ENCODE measurements at places on chromosomes 5 and 9.
A peak's percentile ranks its signal among the peaks of the same experiment; 100 is the strongest.

DNA sequence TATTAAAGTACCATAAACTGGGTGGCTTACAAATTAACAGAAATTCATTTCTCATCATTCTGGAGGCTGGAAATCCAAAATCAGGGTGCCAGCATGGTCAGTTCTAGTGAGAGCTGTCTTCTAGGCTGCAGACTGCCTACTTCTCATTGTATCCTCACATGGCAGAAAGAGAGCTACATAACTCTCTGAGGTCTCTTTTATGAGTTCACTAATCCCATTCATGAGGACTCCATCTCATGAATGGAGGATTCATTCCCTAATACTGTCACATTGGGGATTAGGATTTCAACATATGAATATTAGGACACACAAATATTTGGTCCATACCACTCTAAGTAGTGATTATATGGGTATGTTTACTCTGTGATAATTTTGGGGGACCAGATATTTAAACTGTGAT, 84.0 kb downstream of the ERP44 start:
- DNase-seq: no peak

- no peak for DNase-seq
Measured at GRCh38 chr9:69719367-69719766, 40.4 kb downstream of the PTAR1 start.

DNA sequence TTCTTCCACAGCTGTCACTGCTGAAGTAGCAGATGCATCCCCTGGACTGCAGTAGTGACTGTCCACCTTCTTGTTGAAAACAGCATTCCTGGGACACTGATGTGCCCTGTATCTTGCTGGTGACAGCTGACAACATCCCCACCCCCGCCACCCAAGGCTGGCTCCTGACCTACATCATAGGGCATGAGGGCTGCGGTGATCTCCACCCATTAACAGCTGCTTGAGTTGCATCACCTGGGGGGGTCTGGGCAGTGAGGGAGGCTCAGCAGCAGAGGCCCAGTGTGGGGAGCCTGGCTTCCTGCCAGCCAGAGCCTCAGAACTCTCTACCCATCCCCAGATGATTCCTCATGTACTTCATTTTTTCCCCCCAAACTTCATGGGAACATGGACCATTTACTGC, 4.1 kb downstream of the PRUNE2 start:
- no peak for DNase-seq

DNA sequence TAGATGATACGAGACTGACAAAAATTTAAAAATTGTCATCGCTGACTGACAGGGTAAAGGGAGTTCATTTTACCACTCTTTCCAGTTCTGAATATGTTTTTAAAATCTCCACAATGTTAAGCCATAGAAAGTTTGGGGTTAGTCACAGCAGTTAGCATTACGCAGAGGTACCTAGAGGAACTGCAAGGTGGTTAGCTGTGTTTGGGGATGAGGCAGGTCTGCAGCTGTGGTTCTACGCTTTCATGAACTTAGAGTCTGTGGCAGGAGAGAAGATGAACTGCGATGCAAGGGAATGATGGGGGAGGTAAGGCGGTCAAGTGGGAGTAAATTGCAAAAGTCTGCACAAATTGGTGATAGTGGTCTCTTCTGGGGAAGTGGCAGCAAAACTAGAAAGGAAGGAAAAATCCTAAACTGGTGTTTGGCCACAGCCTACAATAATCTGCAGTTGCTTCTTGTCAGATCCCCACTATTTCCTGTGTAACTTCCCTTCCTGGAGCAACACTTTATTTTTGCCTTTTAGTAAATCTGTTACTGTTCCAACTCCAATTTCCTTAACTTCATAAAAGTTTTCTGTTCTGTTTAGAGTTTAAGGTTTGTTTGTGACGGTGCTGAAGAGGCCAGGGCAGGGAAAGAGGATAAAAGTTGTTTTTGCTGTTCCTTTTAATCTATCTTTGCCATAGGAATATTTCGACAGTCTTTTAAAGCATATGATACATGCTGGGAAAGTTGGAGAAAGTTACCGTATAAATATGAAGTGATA, 38.6 kb upstream of the SNX2 start:
- DNase-seq: no peak

DNA sequence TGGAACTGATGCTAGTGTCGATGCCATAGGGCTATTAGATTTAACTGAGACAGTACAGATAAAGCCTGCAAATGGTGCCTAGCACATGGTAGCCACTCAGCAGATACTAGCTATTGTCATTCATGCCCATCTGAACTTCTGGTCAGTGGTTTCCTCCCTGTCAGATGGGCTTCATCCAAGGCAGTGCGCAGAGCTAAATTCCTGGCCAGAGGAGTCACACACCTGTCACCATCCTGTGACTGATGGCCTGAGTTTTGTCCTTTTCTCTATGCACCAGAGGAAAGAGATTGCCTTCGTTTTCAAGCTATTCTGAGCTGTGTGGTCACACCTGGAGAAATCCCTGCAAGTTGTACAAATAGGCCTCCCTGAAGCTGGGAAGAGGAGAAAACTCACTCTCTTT, 34.7 kb downstream of the MSX2 start:
- DNase-seq: no peak

DNA sequence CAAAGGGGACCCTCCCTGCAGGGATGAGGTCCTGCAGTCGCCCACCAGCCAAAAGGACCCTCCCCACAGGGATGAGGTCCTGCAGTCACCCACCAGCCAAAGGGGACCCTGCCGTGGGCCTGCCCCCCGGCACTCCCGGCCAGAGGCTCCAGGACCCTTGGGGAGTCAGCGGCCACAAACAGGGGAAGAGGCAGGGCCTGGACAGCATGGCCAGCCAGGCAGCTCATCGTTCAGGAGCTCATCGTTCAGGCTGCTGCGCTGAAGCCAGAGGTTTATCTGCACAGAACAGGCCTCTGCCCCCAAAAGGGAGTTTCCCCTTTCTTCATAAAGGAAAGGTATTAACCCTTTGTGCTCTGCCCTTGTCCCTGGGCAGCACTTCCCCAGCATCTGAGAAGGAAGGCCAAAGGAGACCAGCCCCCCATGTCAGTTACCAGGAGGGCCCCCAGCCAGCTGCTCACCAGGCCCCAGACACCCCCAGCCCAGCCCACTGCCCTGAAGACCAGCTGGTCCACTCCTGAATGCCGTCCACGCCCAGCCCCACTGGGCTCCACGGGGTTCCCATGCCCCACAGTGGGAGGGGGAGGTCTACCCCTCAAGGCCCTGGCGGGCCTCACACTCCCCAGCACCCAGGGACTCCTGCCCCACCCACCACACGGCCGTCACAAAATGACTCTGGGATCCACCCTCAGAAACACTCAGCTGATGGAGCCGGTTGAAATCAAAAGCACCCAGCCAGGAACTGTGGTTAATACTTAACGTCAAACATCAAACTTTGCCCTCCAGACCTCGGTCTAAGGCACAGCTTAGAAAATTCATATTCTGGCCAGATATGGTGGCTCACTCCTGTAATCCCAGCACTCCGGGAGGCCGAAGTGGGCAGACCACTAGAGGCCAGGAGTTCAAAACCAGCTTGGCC, 6.3 kb downstream of the SLC12A7 start:
- DNase-seq: peak; percentile 59

GRCh38 chr9:69671311-69671878, 776 bp downstream of the APBA1 start:
- no peak for DNase-seq

- DNase-seq: no peak
Measured at GRCh38 chr9:86308687-86309086, 26.3 kb upstream of the ISCA1 start.

- no peak for DNase-seq
Measured at GRCh38 chr5:180332051-180332517, 21.1 kb downstream of the GFPT2 start.

GRCh38 chr5:16304846-16305245, 125.3 kb upstream of the MARCHF11 start:
- no peak for DNase-seq

DNA sequence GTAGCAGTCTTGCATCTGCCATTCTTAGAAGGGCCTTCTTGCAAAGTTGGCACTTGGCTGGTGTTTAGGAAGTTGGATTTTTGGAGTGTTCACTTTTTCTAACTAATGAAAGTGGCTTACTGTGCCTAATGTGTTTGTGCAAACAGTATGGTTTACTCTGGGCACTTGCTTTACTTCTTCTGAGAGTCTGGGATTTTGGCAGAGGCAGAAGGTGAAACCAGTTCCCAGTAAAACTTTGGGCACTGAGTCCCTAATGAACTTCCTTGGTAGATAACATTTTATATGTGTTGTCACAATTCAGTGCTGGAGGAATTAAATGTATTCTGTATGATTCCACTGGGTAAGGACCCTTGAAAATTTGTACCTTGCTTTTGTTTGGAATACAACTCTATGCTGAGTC, 155.7 kb downstream of the FAM170A start:
- DNase-seq: no peak

GRCh38 chr5:101390151-101390908, 487.2 kb upstream of the ST8SIA4 start:
- no peak for DNase-seq

GRCh38 chr5:142803428-142804125, 33.4 kb downstream of the ARHGAP26 start:
- no peak for DNase-seq

- peak; percentile 0 for DNase-seq
Measured at GRCh38 chr9:93664549-93665120, 88.3 kb downstream of the PHF2 start.

- DNase-seq: no peak
Measured at GRCh38 chr5:74839229-74839628, 27.0 kb downstream of the FAM169A start.

DNA sequence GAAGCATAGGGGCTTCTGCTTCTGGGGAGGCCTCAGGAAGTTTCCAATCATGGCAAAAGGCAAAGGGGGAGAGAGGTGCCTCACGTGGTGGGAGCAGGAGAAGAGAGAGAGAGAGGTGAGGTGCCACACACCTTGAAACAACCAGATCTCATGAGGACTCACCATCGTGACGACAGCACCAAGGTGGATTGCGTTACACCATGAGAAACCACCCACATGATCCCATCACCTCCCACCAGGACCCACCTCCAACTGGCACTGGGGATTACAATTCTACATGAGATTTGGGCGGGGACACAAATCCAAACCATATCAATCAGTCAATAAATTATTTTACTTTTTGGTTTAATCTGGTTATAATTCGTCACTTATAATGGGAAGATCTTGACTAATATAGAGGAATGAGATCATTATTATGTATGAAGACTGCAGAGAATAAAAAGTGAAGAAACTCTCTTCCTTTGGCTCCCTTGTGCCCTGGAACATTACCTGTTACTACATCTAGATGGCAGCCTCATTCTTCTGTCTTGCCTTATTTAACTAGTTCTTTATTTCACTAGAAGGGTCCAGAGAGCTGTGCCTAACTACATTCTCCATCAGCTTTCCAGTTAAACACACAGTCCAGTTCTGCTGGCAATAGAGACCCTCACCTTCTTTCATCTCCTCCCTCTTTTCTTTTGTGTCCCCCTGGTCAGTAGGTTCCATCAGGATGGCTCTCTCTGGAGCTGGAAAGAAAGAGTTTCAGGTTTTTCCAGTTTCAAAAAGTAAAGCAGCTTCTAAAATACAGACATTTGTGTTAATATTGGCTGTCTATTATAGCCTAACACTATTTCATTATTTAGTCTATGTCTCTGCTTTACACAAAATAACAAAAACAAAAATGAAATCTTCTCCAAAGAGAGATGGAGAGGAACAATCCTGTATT, 21.7 kb upstream of the SPINK7 start:
- DNase-seq: no peak

- DNase-seq: no peak
Measured at GRCh38 chr5:114252226-114252625, 109.6 kb upstream of the KCNN2 start.

- DNase-seq: no peak
Measured at GRCh38 chr5:163938595-163938994, 433.2 kb downstream of the MAT2B start.

- no peak for DNase-seq
Measured at GRCh38 chr5:167488371-167488770, 803.1 kb upstream of the WWC1 start.

All from effector CD4-positive, alpha-beta T cell (primary cell).